Esophagus mucosa (tissue), 1 donor: ENCODE measurements at places on chromosomes 12 and 14. TPM values are rescaled to one million over a fixed set of nuclear protein-coding genes. Genes with fewer than 3 reads are reported as not detected.

GRCh38 chr14:72574715-72575114, 319.2 kb downstream of the DPF3 start:
- ATAC-seq: no peak

- no peak for ATAC-seq
Observed at GRCh38 chr14:54606631-54607133, 39.8 kb downstream of the SAMD4A start.

- peak; percentile 93 for ATAC-seq
Observed at GRCh38 chr14:58315606-58316005, 17.3 kb downstream of the ARID4A start.

DNA sequence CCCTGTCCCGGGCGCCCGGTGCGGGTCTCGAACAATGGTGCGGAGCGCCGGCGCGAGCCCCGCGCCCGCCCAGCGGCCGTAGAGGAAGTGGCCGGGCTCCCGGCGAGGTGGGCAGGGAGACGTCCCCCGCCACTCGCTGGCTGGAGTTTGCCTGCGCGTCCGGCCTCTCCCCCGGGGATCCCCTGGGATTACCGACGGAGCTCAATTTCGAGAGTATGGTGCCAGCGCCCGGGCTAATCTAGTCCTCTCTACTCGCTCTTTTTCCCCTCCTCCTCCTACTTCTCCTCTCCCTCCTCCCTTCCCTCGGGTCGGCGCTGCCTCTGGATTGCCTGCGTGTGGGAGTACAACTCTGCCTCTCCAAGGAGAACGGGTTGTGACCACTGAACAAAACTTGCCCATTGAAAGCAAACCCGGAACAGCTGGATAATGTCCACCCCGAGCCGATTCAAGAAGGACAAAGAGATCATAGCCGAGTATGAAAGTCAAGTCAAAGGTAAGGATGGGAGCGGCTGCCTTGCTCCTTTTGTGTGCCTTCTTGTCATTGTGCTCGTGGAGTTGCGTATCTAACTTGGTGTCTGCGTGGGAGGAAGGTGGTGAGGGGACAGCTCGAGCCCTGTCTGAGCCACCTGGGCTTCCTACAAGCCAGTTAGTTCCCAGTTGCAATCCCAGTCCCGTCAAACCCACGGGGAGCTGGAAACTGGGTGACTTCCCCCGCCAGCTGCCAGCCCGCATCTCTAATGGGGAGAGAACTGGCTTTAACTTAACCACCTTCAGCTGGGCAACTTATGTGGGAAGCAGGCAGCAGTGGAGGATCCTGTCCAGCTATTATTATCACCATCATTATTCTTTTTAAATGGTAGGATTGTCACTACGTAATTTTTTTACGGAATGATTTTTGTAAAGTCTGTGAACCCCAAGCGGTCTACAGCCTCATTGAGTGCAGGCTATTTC, at the start of gene SRGAP1:
Gene SRGAP1, plus strand, starts transcription at position 310 of the 951 bp plus-strand sequence. Its CDS starts 117 bp downstream, at position 427.
- peak; percentile 44 for ATAC-seq

DNA sequence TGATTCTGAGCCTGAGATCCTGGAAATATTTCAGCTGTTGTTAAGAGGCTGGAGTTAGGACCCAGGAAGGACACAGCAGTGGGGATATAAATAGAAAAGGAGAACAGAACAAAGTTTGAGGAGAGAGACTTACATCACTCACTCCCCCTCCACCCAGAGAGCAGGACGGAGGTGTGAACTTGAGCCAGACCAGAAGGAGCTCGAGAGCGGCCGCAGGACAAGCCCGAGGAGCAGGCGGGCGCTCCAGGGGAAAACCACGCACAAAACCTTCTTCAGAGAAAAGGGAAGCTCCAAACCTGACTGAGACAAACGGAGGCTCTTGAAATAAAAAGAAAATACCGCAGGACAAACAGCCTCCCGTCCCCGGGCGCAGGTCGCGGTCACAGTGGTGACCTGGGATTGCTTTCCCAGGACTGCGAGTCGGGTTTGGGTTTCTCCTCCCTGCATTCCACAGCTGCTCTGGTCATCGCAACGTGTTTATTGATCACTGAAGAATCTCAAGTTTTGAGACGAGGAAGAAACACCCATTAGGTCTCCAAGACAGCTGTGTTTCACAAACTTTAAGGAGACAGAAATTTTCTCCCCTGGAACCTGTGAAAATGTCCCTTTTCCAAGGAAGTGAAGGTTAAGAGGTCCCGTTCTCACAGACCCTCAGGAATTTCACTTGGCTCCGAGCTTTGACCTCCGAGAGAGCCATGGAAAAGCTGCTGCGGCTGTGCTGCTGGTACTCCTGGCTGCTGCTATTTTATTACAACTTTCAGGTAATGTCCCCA, at the start of gene ADGRD1:
Gene ADGRD1, plus strand, starts transcription at position 137 of the 773 bp plus-strand sequence. Its CDS starts 559 bp downstream, at position 696.
- ATAC-seq: no peak

CCDC38 gene
- total RNA-seq: not detected

CLEC14A gene
- total RNA-seq: 4.1 TPM

IFT81 gene
- 2.5 TPM for total RNA-seq
